ENCODE measurements at places on chromosomes 2 and 18.

GRCh38 chr18:77223653-77224052, 26.0 kb upstream of the GALR1 start:
- DNase-seq = no peak

DNA sequence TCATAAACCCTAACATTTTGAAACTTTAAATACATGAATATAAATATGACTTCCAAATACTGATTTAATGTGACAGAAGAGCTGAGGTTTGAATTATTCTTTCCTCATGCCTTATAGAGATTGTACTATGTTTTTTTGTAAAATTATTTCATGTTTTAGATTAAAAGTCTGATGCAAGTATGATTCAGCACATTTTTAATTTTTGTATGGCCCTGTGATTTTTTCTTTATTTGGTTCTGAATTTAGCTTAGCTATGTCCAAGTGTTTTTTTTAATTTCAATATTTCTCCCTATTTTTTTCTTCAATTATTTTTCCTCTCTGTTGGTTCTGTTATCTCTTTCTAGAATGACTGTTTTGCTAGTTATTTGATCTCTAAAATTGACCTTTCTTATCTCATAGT, 552.1 kb downstream of the XIRP2 start:
- DNase-seq = no peak

- no peak for DNase-seq
These were observed 49.4 kb downstream of the ETAA1 start for GRCh38 chr2:67446491-67446911.

GRCh38 chr18:10822456-10822855, 296.6 kb downstream of the NAPG start:
- no peak for DNase-seq

GRCh38 chr18:71450257-71450656, 1093.9 kb downstream of the CBLN2 start:
- DNase-seq = no peak

- no peak for DNase-seq
These were observed 61.5 kb upstream of the NEDD4L start for GRCh38 chr18:57982372-57983021.

GRCh38 chr2:28994074-28994473, 13.0 kb downstream of the TOGARAM2 start:
- no peak for DNase-seq

GRCh38 chr2:104914509-104914908, 60.6 kb downstream of the POU3F3 start:
- DNase-seq = no peak

DNA sequence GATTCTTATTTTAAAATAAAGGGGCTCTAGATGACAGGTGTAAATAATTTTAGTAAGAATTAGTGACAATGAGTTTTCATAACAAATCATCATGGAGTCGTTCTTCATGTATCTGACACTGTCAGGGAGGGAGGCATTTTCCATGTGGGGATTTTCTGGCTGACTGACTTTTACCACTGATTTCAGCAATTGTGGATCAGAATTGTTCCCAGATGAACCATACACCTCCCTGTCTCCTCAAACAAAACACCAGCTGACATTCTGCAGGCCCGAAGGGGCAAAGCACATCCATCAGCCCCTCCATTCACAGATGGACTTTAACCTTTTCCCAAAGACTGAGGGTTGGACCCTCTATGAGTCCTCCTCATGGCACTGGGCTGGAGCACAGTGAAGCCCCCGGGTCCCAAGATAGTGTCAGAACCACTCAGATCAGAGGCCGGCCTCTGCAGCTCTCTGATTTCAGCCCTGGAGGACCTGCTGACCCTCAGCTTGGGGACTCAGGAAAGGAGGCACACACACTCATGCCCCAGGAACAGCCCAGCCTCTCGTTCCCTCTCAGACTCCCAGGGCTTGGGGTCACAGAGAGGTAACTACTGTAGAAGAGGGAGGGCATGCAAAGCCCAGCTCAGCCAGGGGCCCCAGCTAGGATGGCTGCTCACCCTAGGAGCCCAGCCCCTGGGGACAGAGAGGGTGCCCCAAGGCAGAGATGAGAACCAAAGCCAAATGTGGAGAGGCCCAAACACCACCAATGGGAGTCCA, 43.2 kb upstream of the LOXHD1 start:
- no peak for DNase-seq

- no peak for DNase-seq
These were observed 341.5 kb upstream of the ATP5MC3 start for GRCh38 chr2:175523001-175523400.

GRCh38 chr2:207926989-207927300, 98.4 kb downstream of the PLEKHM3 start:
- DNase-seq = no peak

DNA sequence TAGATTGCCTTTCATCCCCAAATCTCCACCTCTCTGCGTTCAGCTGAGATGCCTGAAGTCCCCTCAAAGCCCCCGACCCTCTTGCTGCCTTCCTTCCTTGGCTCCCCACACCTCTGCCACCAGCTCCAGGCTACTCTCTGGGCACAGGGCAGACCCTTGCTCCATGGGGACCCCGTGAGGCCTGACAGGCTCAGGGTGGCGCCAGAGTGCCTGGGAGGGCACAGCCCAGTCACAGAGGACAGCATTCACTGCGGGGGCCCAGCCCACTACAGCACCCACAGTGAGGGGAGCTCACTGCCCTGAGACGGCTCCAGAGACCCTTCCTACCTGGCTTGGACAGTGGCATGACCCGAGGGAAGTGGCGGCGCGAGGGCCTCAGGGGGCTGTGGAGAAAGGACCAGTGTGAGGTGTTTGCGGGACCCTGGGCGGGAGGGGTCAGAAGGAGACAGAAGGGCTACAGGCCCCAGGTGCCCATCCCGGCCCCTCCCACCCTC, 51.0 kb downstream of the AQP12A start:
- no peak for DNase-seq

DNA sequence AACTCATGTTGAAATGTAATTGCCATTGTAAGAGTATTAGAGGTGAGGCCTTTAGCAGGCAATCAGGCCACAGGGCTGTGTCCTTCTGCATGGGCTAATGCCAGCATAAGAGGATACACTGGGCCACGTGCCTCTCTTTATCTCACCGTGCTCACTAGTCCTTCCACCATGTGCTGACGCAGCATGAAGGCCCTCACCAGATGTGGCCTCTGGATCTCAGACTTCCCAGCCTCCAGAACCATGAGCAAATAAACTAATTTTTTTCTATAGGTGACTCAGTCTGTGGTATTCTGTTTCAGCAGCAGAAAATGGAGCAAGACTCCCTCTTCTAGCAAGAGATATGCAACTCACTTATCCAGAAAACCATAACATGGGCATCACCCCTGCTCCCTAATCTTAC, 149.7 kb upstream of the ZNF236 start:
- no peak for DNase-seq

Data from activated naive CD8-positive, alpha-beta T cell treated with anti-CD3 and anti-CD28 coated beads, Interleukin-2, amount 50 U/mL, for 24 hours (primary cell).